ENCODE measurements at places on chromosomes 7 and 10.

DNA sequence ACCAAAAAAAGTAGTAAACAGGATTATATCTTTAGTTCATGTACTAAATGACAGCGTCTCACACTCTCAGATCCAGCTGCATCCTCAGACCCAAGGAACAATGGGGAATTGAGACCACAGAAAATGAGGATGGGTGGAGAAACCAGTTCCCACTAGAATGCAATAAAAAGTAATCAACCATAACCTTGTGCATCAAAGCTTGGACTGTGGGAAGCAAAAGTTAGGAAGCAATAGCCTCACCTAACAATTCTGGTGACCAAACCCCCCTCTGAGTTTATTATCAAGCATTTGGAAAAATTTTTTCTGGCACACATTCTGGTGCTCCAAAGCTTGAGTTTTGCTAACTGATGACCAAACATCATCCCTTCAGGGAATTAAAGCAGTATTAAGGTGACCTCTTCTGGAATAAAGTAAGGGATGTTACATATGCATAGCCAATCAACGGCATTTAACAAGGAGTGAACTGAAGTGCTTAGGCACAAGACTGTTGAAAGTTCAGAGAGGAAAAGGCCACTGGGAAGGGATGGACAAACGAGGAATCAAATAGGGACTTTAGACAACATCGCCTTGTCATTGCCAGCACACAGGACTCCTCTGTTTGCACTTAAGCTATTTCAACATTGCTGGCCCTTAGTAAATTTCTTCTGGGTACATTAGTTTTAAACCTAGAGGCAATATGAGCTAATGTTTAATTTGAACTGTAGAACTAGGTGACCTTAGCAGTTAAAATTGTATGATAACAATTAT, 1.2 kb upstream of the MAT1A start:
- no peak for DNase-seq

DNA sequence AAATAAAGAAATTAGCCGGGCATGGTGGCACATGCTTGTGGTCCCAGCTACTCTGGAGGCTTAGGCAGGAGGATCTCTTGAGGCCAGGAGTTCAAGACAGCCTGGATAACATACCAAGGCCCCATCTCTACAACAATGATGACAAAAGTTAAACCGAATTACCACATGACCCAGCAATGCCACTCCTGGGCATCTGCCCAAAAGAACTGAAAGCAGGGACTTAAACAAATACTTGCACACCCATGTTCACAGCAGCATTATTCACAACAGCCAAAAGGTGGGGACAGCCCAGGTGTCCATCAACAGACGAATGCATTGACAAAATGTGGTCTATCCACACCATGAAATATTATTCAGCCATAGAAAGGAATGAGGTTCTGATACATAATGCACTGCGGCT, 83.9 kb downstream of the HIP1 start:
- no peak for DNase-seq

DNA sequence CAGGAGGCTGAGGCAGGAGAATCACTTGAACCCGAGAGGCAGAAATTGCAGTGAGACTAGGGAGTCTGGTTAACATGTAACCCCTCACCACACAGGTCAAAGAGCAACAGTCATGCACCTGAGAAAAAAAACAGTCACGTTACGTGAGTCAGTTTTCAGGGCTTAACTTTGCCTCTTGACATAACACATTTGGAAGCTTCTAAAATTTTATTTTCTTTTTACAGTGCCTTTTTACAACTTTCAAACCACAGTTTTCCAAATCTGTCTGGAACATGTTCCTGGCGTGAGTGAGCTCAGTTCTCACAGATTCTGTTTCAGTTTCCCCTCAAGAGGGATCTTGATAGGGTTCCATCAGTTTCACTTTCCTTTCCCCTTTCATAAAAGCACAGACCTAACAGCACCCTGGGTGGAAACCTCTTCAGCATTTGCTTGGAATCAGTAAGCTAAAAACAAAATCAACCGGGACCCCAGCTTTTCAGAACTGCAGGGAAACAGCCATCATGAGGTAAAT, 4.4 kb downstream of the IFIT3 start:
- peak; percentile 60 for DNase-seq

GRCh38 chr7:104156842-104157277, 51.0 kb downstream of the ORC5 start:
- peak; percentile 44 for DNase-seq

DNA sequence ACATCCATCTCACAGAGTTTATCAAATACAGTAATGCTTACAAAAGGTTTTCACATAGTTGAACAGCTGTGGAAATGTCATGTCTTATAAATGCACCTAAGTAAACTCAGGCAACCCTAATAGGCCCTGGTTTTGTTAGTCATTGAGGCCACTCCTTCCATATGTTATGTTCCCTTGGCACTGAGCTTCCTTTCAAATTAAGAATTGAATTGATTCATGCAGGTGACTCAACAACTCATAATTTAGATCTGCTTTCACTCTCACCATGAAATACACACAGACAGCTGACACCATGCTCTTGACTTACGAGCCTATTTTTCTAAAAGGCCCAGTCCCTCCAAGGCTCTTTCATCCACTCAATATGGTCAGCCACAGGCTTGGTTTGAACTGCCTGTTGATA, 476.9 kb downstream of the KCNMA1 start:
- peak; percentile 80 for DNase-seq

- DNase-seq: no peak
Measured at GRCh38 chr10:115093286-115093775, at the start of gene ATRNL1. TSS of gene ATRNL1 (plus strand) at chr10:115093365. CDS start at chr10:115093751, 386 bp downstream.

DNA sequence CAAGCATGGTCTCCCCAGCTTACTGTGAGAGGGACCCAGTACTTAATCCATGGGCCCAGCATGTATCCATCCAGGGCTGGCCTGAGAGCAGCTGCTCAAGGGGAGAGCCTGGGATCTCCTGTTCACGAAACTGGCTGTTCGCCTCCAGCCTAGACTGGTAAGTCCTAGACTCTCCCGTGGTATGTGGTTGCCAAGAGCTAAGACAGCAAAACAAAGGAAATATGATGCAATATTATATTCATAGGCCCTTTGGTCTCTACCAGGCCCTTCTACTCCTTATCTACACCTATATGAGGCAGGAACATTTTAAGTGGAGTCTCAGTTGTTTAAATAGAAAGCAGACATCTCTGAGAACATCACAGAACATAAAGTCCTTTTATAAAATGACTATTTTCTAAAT, 28.9 kb upstream of the STK17A start:
- DNase-seq: no peak

DNA sequence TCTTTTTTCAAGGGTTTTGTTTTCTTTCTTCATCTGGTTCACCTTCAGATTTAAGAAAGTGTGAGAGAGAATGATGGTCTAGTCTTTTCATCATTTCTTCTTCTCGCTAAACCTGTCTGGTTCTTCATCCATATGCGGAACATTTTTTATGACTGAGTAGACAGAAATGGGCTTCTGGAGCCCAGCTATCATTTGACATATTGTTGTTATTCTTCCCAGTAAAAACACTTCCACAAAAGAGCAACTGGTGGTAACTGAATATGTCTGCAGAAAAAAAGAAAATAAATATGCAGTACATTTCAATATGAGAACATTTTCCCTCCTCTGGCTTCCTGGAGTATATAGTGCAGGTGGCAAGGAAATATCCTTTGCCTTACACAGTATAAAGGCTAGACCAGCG, 209.5 kb downstream of the JCAD start:
- no peak for DNase-seq

DNA sequence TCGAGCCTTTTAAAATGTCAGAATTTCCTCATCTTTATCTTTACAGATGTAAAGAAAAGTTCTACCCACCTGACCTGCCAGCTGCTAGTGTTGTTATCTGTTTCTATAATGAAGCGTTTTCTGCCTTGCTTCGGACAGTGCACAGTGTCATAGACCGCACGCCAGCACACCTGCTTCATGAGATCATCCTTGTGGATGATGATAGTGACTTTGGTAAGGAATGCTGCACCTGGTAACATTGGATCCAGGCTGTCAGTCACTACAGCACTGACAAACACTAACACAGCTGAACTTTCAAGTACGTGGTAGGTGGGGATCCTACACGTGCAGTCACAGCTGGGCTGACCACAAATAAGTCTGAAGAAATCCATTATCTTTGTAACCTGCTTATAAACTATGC, 77.6 kb downstream of the GALNT11 start:
- DNase-seq: no peak

DNA sequence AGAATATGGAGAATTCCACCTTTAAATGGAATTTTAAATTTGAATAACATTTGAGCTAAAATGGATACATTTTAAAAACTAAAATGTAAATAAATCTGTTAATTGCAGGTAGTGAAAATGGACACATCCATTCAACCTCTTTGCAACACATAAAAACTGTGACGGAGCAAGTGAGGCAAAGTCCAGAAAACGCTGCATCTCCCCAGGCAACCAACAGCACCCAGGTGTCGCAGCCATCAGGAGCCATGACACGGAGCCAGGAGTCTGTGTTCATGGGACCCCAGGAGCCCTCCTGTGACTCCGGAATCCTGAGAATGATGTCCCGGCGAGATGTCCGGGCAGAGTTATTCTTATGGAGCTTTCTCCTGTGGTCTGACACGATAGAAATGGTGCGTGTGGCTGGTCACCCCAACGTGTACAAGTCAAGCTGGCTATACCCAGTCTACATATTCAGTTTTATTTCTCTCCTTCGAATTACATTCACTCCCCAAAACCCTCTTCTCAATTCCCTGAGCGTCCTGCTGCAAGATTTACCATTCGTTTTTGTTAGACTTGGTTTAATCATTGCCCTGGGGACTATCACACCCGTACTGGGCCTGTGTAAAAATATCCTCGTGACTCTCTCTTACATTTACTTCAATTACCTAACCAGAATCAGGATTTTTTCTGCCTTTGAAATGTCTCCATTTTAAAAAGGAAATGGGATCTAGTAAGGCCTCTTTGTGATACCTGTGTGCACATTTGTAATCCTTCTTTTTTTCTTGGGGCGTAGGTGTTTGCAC, 13.1 kb upstream of the MRC1 start:
- no peak for DNase-seq

DNA sequence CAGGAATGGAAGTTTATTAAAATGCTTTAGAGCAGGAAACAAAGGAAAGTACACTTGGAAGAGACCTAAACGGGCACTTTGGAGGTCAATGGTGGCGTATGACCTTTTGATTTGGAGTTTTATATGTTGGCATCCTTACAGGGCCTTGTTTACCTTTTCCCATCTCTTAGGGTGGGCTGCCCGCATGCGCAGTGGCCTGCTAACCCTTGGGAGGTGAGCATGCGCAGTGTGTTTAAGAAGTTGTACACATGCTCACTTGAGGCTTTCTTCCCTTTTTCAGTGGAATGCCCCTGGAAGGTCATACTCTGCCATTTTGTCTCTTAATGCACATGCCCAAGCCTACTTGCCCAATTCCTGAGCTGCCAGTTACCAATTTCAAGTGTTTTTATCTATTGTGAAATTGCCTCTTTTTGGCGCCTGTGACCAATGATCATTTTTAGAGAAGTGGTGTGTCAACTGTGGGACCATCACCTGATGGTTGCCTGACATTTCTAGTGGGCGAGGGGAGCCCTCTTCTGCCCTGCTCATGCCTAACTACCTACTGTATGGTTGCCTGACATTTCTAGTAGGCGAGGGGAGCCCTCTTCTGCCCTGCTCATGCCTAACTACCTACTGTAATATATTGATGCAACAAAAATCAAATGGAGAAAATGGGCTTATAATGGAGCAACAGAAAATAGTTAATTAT, 138.0 kb downstream of the PPP1R9A start:
- DNase-seq: peak; percentile 45

- DNase-seq: no peak
Measured at GRCh38 chr10:119272736-119273135, 65.4 kb downstream of the GRK5 start.

GRCh38 chr7:7099584-7100014, 82.7 kb upstream of the C1GALT1 start:
- DNase-seq: peak; percentile 97

- no peak for DNase-seq
Measured at GRCh38 chr7:128344431-128344774, 695 bp upstream of the RBM28 start.

DNA sequence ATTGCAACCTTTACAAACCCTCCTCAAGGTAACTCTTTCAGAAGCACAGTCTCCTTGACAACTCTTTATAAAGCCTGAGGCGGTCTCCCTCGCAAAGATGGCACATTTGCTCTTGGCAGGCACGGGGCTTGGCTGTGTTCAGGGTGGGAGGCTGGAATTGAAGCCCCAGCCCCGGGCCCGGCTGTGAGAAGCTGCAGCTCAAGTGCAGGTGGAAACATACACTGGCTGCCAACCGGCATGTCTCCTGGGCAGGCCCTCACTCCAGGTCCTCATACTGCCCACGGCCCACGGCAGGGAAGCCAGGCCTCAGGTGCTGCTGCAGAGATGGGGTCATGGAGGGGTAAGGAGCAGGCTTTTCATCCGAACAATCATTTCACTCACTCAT, 194.5 kb downstream of the TCERG1L start:
- no peak for DNase-seq

DNA sequence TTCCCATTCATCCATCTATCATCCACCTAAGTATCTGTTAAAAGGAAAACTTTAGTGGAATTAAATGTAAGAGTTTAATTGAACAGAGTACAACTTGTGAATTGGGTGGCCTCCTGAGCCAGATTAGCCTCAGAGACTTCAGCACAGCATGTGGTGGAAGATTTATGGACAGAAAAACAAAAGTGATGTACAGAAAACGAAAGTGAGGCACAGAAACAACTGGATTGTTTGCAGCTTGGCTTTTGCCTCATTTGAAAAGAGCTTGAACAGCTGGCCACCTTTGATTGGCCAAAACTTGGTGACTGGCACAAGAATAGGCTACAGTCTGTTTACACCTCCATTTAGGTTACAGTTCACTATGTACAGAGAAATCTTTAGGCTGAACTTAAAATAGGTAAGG, 1463.4 kb upstream of the CELF2 start:
- no peak for DNase-seq

DNA sequence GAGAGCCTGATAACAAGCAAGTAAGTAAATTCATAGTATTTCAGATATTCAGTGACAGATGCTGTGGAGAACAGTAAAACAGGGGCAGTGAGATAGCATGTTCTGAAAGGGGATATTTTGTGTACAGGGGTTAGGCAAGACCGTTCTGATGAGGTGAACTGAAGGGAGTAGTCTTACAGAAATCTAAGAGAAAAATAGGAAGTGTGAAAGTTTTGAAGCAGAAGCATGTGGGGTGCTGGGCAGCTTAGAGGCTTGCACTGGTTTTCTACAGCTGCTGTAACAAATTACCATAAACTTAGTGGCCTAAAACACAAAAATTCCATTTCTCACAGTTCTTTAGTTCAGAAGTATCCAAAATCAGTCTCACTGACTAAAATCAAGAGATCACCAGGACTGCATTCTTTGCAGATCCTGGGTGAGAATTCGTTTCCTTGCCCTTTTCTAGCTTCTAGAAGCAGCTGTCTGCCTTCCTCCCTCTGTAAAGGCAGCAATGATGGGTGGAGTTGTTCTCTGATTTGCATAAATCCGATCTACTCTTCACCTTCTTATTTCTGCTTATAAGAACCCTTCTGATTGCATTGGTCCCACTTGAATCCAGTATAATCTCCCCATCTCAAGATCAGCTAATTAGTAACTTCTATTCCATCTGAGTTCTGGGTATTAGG, 7.5 kb upstream of the KLF14 start:
- DNase-seq: no peak

GRCh38 chr10:35153716-35154115, 27.1 kb downstream of the CREM start:
- DNase-seq: no peak

- DNase-seq: peak; percentile 49
Measured at GRCh38 chr7:151248346-151249033, at the start of gene SMARCD3. TSS of gene SMARCD3 (minus strand) at chr7:151248694. CDS start at chr7:151248562, 132 bp downstream.

GRCh38 chr7:7868572-7868899, 100.1 kb upstream of the GLCCI1 start:
- DNase-seq: no peak

GRCh38 chr7:150430465-150431085, 19.9 kb upstream of the GIMAP8 start:
- no peak for DNase-seq

Measured in endothelial cell of umbilical vein (primary cell).